Astrocyte of the cerebellum (primary cell): ENCODE measurements at places on chromosomes 5 and 9.

- no peak for DNase-seq
These were observed 274.3 kb downstream of the AOPEP start for GRCh38 chr9:95000821-95001220.

DNA sequence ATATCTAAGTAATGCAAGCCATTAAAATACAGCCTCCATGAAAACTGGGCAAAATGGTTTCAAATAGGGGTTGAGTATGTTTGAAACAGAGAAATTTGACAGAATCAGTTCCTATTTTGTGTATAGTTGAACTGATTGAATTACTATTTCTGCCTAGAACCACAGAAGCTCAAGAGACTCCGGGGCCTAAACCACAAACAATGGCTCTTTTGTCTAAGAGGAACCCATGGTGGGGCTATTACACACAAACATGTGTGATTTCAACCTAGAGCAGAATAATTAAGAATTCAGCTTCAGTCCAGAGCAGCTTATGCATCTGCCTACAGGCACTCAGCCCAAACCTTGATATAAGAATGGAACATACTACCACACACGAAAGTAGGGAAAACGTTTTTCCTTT, 171.2 kb upstream of the MPDZ start:
- DNase-seq: peak; percentile 68

DNA sequence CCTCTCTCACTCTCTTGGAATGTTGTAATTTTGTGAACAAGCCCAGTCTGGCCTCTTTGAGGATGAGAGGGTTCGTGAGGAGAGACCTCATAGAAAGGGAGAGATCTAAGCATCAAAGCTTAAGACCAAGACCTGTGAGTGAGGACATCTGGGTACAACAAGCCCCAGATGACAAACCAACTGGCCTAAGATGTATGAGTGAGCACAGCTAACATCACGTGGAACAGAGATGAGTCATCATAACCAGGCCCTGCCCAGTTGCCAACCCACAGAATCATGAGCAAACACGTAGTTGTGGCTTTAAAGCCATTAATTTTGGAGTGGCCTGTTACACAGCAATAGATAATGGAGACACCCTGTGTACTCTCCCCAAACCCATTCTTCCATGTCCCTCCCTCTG, 439.1 kb upstream of the KIF2A start:
- peak; percentile 40 for DNase-seq

DNA sequence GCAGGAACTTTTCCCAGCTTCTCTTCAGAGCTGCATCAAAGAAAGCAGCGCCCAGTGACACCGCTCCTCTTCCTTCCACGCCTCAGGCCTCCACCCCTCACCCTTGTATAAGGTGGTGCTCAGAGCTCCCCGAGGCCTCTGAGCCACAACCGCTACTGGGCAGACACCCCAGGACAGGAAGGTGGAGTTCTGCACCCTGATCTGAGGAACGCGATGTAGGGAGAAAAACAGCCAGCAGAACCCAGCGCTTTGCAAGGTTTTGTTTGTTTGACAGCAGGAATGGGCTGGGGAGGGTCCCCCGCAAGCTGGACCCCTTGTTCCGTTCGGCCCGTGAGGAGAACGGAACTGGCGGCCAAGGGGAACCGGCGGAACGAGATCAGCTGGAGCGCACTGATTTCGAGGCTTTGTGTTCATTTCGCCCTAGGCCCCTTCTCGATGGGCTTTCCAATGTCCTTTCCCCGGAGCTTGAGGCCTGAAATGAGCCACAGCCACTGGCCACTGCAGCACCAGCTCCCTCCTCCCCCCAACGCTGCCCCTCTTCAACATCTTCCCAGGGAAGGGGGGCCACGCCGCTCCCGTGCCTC, 4.1 kb downstream of the EDF1 start:
- DNase-seq: no peak

DNA sequence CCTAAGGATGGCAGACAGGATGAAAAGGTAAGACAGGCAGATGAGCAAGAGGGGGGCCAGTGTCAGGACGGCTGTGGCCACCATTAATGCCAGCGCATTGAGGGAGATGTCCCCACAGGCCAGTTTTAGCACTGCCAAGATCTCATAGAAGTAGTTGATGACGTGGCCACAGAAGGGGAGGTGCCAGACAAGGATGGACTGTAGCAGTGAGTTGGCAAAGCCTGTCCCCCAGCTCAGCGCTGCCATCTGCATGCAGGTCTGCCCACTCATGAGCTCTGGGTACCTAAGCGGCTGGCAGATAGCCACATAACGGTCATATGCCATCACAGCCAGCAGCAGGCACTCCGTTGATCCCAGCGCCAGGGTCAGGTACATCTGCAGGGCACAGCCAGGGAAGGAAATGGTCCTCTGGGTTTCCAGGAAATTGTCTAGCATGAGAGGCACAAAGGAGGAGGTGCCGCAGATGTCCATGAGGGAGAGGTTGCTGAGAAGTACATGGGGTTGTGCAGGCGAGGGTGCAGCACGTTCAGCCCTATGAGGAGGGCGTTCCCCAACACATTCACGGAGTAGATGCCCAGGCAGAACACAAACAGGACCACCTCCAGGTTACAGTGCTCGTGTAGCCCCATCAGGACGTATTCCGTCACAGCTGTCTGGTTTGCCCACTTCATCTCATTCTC, 10.8 kb downstream of the OR13J1 start:
- DNase-seq: no peak

DNA sequence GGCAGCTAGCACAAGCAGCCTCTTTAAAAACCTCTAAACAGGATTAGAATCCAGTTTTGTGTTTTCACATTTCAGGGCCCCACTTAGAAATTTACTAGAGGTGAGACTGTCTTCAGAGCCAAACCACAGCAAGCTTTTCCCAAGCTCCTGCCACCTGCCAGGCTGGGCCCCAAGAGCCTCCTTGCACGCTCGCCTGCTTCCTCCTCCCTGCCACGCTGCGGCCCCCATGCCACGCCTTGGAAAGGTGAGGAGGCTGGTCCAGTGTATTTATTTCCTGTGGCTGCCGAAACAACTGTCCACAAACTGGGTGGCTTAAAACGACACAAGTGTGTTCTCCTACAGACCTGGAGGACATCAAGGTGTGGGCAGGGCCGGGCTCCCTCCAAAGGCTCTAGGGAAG, 43.4 kb downstream of the NKX2-5 start:
- DNase-seq: no peak

DNA sequence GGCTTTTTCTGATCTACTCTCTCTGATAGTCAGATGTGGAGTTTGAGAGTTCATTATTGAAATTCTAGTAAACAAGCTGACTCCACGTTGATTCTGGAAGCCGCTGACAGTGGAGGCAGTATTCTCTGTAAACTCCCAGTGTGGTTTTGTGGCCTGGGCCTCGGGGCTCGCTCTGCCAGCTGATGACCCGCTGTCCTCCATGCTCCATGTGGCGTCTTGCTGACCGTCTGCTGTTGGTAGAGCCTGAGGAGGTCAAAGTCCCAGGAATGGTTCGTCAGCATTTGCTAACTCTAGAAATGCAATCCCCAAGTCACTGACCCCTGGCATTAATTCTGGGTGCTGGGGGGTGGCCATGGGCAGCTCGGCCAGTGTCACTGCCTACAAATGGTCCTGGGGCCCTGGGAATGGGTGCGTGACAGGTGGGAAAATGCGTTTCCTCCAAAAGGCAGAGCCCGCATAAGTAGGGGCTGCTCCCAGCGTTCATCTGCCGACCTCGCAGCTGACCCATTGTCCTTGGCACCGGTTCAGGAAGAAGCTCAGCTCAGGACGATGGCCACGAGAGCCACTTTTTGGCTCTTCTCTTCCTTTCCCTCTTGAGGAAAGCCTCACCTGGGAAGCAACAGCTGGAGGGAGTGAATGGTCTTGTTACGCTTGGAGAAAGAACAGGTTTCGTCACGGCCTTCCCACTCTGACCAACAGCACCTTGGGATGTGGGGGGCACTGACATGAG, 55.1 kb downstream of the MRPL36 start:
- DNase-seq: no peak

- no peak for DNase-seq
These were observed 8.7 kb downstream of the FAM193B start for GRCh38 chr5:177545487-177546257.

DNA sequence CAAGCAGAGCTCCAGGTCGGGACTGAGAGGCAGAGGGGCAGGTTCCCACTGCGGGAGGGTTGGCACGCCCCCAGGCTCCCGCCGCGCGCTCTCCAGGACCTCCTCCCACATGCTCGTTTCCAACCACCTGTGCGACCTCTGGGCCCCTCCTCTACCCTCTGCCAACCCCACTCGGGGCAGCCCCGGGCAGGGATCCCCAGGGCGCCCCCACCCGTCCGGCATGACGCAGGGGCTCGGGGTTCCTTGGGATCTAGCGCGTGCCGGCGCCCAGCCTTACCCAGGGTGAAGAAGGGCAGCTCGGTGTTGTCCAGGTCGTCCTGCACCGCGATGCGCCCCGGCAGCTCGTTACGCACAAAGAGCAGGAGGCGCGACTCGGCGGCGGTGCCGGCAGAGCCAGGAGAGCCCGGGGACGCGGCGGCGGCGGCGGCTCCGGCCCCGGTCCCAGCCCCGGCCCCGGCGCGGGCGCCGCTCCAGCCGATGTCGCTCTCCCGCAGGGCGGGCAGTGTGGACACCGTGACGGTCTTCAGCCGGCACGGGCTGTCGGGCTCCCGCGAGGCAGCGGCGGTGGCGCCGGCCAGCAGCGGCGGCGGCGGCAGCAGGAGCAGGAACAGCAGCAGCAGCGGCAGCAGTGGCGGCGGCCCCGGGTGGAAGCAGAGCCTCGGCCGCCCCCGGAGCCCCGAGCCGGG, 494 bp downstream of the ASTN2 start:
- no peak for DNase-seq

DNA sequence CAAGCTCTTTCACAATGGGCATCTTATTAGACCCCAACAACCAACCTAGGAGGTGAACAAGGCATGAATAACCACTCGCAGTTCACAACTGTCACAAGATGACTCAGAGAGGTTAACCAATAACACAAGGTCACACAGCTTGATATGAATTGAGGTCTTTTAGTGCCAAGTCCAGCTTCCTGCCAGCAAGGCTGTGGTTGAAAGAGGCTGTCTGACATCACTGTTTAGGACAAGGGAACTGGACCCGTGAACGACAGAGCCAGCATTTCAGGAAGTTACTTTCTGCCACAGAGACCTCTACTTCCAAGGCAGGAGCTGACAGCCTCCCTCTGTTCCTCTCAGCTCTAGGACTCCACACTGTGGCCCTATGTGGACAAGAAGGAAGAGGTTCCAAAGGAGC, 53.4 kb upstream of the ALDH1B1 start:
- DNase-seq: peak; percentile 65

DNA sequence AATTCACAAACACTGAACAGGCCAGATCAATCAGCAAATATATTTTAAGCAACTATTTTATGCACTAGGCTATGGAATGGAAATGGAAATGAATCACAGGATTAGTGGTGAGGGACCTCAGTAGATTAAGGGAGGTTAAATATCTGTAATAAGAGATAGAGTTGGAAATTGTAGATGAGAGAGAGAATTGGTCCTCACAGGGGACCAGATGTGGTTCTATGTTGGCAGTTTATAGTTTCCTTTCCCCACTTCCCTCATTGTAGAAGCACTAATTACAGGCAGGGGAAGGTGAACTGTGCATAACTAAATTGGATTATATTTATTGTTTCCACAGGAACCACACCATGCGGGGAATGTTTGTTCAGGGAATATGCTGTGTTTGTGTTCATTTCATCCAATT, 496.2 kb downstream of the ARHGEF28 start:
- DNase-seq: no peak

DNA sequence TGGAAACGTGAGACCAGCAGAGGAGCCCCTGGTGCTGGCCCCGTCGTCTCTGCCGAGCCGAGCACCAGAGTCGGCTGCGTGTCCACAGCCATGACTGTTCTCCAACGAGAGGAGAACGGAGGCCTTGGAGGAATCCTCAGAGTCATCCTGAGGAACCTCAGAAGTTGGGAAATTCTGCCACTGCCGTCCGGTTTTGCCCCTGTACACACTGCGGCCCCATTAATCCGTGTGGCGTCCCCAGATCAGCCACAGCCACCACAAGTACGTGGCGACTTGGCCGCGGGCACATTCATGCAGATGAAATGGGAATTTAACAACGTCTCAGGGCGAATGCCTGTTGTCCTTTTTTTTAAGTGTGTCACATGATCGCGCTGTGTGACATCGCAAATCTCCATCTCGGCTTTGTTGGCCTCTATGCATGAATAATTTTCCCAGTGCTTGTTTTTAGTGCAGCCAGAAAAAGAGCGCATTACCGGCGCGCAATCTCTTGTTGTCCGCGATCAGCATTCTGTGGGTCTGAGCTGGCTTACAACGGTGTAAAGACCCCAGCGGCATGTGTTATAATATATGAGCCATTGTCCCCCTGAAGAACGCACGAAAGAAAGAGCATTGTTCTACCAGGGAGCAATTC, 323.0 kb upstream of the IRX4 start:
- DNase-seq: no peak

DNA sequence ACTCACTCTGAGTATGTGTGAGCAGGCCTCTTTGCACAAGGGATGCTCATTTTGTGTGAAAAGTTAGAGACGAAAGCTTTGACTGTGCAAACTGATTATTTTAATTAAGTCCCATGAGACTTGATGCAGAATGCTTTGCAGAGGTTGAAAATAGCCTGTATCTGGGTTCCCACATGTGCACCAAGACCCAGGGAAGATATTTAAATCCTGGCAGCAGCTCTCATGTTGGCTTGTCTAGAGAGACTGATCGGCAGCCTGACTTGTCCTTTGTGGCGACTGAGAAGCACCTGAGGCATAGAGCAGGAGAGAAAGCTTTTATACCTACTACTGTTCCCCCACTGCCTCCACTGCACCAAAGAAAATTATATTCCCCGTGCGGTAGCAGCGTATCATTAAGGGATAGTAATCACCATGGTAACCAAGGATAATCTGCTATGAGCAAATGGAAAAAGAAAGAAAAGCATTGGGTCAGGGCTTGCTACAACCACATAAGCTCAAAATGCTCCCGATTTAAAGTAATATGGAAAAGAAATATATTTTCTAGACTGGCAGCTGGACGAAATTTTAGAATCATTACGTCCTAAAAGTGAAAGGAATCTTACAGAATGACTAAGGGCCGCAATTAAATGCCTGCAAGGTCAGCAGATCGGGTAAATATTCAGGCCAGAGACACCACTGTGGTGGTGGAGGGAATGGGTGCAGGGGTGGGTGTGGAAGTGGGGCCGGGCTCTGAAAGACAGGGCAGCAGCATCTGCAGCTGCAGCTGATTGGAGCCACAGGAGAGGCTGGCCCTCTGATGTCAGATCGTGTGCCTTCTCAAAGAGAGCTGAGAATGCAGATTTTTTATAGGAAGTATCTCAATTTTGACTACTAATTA, 135.3 kb upstream of the EPB41L4A start:
- no peak for DNase-seq

DNA sequence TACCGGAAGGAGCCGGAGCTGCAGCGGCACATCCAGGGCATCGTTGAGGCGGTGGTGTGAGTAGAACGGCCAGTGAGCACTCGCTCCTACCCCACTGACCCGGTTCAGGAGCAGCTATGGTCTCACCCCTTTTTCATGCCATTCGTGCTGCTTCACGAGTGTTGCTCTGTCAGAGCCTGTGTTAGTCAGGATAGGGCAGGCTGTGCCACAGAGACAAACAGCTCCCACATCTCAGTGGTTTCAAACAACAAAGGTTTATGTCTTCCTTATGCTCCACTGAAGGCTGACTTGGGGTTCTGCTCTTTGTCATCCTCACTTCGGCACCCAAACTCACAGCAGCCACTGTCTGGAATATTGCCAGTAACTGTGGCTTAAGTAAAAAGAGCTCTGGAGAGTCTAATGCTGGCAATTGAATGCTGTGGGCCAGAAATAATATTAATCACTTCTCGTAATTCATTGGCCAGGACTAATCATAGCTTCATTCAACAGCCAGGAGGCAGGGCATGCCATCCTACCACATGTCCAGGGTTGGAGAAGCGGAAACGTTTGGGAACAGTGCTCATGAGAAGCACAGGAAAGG, 28.4 kb downstream of the ARHGEF37 start:
- no peak for DNase-seq
